ENCODE measurements at places on chromosomes 4 and X.

DNA sequence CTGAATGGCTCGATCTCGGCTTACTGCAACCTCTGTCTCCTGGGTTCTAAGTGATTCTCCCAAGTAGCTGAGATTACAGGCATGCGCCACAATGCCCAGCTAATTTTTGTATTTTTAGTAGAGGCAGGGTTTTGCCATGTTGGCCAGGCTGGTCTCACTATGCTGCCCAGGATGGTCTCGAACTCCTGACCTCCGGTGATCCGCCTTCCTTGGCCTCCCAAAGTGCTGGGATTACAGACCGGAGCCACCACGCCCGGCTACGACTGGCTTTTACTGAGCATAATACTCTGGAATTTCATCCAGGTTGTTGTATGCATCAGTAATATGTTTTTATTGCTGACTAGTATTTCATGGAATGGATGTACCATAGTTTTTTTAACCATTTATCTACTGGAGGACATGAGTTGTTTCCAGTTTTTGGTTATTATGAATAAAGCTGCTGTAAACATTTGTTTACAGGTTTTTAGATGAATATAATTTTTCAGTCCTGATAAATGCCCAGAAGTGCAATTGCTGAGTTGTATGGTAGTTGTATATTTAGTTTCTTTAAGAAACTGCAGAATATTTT lies 31.2 kb downstream of the N4BP2 start:
- DNase-seq: no peak

- no peak for DNase-seq
These were observed 61.6 kb upstream of the SPP1 start for GRCh38 chr4:87913896-87914295.

DNA sequence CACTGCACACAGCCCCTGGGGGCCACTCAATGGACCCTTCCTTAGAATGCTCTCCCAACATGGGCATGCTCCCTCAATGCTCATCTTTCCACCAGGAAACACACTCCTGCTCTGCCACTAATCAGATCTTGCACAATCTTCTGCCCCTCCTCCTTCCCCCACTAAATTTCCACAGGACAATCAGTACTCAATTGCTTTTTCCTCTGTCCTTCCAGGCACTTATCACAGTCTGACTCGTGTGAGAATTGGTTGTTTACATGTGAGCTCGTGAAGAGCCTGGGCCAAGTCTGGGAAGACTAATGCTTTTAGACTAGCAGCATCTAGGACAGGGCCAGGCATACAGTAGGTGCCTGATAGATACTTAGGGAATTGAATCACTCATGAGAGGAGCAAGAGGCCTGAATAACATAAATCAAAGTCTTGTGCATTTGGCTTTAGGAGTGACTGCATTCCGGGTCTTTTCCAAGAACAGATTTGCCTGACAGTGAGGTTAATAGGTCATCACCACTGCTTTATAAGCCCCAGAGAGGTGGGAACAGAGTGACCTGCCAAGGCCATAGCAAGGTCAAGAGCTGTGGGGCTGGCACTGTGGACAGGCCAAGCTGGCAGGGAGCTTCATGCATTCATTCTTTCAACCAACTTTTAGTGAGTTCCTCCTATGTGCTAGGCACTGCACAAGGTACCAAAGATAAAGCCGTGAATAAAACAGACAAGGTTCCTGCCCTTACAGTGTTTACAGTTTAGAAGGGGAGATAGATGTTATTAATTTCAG lies 55.0 kb downstream of the PRPS1 start:
- DNase-seq: no peak

DNA sequence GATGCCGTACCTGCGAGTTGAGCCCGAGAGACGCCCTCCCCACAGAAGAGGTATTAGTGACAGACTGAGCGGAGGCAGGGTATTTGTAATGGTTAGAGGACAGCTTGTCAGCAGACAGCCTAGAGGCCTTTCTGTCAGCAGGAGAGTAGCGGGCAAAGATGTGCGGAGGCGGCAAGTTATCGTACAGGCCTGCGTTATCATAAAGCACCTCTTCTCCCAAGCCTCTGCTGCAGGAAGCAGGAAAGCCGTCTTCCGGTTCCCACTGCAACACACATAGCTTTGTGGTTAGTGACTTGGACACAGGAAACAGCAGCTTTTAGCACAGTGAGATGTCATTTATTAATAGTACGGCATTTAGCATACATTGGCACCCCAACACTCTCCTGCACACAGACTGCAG lies 158.3 kb downstream of the AFAP1 start:
- no peak for DNase-seq

DNA sequence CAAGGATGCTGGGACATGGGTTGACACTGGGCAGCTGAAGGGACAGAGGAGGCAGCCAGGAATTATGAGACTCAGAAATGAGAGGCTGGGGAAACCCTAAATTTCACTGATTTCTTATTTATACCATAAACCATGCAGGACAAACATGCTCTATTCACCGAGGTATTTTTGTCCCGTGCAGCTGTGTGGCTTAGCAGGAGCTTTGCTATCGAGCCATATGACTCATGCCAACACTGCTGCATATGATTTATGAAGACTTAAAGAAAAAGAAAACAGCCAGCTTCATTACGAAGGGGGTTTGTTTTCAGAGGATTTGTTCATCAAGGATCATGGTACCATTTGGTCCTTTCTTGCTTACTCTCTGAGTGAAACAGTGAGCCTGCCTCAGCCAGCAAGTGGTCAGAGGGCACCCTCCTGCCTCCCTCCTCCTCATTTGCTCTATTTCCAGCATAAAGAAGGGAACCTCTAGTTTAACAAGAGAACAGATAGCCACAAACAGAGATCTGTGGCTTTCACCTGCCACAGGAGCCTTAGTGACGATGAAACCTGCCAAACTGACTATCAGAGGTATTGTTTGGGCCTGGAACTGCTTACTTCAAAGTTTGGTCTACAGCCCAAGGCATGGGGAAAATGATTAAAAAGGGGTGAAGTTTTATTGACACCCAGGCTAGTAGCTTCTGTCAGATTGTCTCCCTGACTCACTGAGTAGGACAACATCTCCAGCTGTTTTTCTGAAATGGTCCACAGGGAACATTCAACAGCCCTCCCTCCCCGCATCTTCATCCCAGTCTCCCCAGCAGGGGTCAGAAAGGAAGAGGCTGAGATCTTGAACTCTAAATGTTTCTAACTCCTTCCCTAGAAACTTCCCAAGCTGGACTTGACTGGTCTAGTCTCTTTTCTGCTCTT lies 80.1 kb upstream of the MAML3 start:
- DNase-seq: no peak

GRCh38 chr4:30073011-30073710 lies 647.0 kb upstream of the PCDH7 start:
- DNase-seq: no peak

DNA sequence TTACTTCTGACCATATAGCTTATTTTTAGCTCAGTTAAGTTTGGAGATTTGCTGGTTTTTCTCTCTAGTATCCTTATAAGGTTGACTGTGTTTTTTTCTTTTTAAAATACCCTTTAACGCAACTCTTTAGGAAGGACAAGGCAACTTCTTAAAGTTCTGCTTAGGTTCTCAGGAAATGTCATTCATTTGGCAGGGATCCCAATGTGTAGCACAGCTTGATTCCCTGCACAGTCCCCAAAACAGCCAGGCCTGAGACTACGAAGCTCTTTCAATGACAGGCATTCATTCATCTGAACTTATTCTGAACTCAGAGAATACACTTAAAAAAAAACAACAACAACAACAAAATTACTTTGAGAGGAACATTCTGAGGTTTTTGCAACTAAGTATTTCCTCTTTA lies 1765.8 kb downstream of the PCDH7 start:
- DNase-seq: no peak

DNA sequence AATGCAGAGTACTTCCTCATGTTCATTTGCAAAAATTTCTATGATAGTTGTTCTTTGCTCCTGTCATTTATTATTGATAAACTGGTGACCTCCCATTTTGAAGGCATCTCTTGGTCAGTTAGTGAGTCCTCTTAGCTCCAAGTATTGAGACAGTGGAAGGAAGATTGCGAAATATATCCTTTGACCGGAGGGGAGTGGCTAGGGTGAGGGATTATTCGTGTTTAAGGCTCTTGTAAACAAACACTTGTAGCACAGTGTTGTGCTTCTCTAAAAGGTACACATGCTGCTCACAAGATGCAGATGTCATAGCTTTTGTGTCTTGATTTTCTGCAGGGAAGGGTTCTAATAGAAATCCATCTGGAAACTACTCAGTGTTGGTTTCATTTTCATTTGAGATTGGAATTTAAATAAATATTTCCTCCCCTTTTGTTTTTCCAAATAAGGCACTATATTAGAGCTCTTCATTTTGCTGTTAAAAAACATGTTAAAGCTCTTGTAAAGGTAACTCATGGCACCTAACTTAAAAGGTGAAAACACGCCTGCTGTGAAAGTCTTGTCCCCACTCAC lies 21.8 kb downstream of the TXLNG start:
- DNase-seq: no peak

DNA sequence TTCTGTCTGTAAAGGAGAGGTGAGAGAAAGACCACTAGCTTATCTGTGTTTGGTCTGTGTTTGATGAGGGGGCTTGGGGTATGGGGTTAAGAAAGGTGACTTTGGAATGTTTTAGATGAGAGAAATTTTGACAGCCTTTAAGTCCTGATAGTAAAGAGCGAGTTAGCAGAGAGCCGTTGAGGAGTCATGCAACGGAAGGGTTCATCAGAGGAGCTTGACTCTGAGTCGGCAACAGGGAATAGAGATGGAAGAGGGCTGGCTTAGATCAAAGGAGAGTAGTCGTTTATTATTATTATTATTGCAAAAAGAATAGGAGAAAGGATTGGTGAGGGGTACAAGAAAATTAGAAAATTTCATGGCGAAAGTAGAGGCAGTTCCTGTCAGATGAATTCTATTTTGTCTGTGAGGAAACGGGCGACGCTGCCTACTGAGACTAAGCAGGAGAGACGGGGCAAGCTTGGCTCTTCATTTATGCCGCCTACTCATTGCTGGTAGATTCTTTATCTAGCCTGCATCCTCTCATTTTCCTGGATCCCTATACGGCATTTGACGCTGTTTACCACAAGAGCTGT lies 473 bp upstream of the VAMP7 start:
- DNase-seq: no peak

- DNase-seq: no peak
These were observed 171.1 kb upstream of the CXCL13 start for GRCh38 chr4:77434299-77435092.

GRCh38 chr4:114284629-114285028 lies 305.2 kb upstream of the ARSJ start:
- DNase-seq: no peak

GRCh38 chrX:132669142-132669541 lies 180.3 kb upstream of the MBNL3 start:
- no peak for DNase-seq

DNA sequence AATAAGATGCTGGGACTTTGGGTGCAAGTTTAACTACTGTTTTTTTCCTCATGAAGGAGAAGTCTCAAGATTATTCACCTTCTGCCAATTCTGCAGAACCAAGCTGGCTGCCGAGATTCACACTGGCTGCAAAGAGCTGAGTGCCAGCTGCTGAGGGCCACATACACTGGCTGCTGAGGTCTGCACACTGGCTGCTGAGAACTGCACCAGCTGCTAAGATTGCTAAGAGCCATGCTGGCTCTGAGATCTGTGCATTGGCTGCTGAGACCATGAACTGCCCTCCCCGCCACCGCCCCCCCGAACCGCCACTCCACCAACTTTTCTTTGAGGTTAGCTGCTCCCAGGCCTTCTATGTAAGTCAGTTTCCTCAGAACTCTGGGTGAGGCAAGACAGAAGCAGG lies 330.3 kb downstream of the CBLL2 start:
- DNase-seq: no peak

- no peak for DNase-seq
These were observed 801.0 kb upstream of the IGFBP7 start for GRCh38 chr4:57911203-57911602.

DNA sequence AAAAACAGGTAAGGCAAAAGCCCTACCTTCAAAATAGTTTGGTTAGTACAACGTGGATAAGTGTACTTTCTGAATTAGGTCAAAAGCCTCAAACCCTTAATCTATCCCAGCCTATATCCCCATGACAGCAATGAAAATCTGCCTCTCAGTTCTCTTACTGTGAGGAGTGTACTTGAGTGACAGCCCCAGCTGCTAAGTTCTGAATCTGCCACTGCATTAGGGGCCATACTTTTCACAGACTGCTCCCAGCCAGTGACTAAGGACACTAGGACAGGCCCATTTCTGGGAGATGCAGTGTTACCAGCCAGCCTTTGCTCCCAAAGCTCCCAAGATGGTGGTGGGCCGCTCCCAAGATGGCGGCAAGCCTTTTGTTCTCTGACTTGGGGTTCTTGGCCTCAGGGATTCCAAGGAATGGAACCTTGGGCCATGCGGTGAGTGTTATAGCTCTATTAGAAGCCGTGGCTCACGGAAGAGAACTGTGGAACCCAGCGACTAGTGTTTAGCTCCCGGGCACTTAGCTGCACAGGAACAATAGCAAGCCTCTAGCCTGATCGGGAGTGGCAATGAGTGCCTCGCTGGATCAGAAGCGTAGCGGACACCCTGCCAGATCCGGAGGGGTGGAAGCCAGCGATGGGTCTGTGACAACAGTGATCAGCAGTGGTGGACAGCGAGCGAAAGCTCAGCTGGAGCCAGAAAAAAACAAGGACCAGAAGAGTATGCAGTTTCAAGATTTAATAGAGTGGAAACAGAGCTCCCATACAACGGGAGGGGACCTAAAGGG lies 175.6 kb upstream of the NRK start:
- no peak for DNase-seq

GRCh38 chr4:4395849-4396627 lies 9.1 kb downstream of the NSG1 start:
- DNase-seq: no peak

- DNase-seq: no peak
These were observed 24.5 kb downstream of the MND1 start for GRCh38 chr4:153369021-153369420.

DNA sequence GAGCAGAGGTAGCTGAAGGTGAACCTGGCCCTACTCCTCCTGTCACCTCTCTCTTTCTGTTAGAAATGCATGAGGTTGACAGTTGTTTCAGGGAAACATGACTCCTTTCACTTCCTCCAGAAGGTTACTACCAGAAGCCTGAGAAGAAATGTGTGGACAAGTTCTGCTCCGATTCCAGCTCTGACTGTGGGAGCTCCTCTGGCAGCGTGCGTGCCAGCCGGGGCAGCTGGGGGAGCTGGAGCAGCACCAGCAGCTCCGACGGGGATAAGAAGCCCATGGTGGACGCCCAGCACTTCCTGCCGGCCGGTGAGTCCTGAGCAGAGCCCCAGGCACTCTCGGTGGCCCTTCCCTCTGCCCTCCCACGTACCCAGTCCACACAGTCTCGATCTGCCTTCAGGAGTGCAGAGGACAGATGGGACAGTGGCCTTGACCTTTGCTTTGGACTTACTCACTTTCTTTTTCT lies 61.3 kb upstream of the TLR2 start:
- DNase-seq: no peak

DNA sequence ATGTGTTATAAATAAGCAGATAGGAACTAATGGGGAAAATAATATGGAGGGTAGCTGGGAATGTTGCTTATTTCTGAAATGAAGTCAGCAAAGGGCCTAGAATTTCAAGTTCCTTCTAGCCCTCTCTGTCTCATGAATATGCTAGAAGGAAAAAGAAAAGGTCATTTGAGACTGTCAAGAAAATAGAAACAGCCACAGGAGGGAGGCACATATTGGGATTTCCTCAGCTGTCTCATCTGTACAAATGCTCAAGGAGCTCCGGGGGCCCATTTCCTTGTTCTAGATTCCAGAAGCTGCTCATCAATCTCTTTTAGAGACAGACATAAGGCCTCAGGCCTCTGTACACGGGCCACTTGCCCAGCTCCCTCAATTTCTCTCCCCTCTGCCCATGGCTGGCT lies 127.6 kb upstream of the ETNPPL start:
- no peak for DNase-seq
